ENCODE measurements at places on chromosomes 11 and 22.

DNA sequence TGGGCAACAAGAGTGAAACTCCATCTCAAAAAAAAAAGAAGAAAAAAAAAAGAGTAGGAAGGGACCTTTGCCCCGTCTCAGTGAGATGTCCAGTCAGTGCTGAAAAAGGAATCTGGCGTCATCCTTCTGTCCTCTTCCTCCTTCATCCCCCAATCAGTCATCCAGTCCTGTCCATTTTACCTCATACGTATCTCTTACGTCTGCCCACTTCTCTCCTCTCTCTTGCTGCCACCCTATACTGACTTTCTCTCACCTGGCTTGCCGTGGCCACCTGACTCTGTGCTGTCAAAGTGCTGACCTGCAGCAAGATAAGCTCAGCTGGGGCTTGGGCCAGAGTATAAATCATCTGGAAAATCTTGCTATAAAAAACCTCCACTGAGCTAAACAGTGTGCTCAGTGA is 13.6 kb downstream of the SEPTIN3 start:
- peak; percentile 35 for DNase-seq

GRCh38 chr11:65411681-65412070 is 10.9 kb upstream of the NEAT1 start:
- no peak for DNase-seq

DNA sequence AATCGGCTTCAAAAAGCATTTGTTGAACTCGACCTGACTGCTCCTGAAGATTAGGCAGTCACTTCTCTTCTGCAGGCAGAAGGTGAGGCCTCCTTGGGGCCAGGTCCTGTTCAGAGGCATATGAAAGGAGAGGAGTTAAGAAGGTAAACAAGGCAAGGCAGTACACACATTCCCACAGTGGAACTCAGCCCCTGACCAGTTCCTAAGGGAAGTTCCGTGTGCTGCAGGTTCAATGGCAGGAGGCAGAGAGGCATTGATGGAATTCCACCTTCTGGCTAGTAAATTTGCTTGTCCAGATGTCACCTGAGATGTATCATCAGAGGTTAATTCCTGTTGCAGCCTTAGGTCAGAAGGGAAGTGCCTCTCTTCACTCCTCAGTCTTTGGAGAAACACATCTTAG is 337.0 kb upstream of the MTNR1B start:
- DNase-seq = no peak

DNA sequence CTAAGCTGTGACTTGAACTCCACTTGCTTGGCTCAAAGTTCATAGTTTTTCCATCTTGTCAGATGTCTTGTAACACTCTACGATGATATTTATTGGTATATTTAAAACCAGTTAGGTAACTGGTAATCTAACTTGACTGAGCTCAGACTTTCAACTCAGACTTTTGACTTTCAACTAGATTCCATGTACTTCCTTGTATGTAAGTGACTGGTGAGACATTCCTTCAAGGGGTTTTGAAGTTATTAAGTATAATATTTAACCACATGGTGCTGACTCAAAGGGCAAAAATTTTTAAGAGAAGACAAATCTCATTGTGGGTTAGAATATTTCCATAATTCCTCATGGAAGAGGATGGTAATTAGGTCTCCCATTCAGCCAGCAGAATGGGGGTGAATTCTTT is 631.3 kb upstream of the ANO5 start:
- DNase-seq = no peak

GRCh38 chr11:32529994-32530588 is 53.5 kb upstream of the EIF3M start:
- no peak for DNase-seq

GRCh38 chr11:2779981-2780849 is 80.4 kb upstream of the KCNQ1OT1 start:
- DNase-seq = no peak

- no peak for DNase-seq
Measured at GRCh38 chr11:121467965-121468364, 15.2 kb upstream of the SORL1-AS1 start.

GRCh38 chr22:30781271-30781875 is 86.7 kb downstream of the OSBP2 start:
- DNase-seq = no peak

- no peak for DNase-seq
Measured at GRCh38 chr22:36324414-36324813, 63.4 kb downstream of the MYH9 start.

- DNase-seq = no peak
Measured at GRCh38 chr22:29710922-29711593, 8.7 kb upstream of the CABP7 start.

GRCh38 chr11:113332638-113333329 is 18.4 kb downstream of the TTC12 start:
- DNase-seq = no peak

DNA sequence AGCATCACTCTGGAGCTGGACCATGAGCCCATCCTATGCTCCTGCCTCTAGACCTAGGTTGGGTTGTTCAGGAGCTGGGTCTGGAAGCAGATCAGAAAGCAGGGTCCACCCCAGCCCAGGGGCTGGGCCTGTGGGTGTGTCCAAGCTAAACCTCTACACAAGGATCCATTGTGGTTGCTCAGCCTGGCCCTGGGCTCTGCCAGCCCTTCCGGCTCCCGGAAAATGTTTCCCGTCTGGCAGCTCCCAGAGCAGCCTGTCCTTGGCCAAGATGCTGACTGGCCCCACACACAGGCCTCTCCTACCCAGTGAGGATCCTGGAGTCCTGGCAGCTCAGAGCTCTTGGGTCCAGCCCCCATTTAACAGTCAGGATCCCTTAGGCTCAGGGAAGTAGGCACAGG is 35.3 kb upstream of the FCHSD2 start:
- DNase-seq = no peak

DNA sequence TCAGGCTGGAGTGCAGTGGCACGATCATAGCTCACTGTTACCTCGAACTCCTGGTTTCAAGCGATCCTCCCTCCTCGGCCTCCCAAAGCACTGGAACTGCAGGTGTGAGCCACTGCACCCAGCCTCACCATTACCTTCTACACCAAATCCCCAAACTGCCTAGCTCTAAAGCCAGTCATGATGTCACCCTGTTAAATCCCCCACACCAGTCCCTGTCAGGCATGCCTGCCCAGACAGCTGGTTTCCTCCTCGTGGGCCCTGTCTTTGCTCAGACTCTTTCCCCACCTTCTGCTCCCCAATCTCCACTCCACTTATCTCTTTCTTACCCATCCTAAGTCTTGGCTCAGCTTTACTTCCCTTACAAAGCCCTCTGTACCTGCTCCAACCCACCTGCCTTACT is 12.5 kb upstream of the EXPH5 start:
- no peak for DNase-seq

- DNase-seq = no peak
Measured at GRCh38 chr11:116989184-116989583, 109.0 kb downstream of the SIK3 start.

DNA sequence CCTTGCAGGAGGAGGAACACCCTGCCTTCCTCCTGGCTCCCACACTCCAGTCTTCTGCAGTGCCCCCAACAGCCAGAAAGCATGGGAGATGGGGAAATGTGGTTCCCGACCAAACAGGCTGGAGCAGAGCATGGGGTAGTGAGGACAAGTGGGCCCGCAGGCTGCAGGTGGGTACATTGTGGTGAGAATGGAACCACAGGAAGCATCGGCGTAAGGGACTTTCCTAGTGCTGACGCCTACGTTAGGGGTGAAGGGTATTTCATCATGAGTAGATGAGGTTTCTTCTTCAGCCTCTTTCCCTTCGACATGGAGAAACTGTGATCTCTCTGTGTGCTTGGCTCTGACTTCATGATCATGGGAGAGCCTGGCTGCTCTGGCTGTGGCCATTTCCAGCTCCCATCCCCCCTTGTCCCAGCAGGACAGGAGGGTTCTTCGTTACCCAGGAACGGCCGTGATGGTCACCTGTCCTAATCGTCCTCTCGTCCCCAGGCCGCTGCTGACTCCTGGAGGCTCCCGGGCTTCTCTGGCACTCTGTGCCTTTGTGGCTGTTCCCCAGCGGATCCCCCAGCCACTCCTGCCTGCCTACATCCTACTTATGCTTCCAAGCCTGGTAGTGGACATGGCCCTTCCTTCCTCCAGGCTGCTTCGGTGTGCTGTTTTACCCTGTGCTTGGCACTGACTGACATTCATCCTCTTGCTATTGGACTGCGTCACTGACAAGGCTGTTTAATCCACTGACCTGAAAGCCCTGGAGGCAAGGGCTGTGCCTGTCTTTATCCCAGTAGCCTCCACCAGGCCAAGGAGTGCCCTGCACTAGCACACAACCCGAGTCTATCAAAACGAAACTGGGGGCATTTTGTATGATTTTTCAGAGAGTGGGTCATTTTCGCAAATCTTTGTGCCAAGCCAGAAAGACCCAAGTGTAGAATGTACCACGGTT is 65.2 kb upstream of the CECR2 start:
- DNase-seq = peak; percentile 86

DNA sequence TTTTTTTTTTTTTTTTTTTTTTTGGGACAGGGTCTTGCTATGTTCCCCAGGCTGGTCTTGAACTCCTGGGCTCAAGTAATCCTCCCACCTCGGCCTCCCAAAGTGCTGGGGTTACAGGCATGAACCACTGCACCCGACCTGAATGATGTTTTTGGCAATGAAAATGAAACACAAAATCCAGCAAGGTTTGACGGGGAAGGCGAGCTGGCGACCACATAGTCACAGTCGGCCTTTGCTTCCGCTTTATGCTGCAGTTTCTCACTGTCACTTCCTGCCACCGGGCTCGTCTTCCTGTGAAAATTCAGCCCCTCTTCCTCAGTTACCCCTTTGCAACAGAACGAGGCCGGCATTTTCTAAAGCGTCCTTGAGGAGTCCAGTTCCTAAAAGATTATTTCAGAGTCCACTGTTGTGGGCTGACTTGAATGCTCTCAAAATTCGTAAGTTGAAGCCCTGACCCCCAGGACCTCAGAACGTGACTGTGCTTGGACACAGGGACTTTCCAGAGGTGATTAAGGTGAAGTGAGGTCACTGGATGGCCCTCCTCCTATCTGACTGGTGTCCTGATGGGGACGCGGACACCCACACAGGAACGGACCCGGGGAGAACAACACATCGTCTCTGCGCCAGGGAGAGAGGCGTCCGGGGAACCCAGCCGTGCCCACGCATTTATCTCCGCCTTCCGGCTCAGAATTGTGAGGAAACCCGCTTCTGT is 2.9 kb upstream of the BID start:
- DNase-seq = peak; percentile 93

DNA sequence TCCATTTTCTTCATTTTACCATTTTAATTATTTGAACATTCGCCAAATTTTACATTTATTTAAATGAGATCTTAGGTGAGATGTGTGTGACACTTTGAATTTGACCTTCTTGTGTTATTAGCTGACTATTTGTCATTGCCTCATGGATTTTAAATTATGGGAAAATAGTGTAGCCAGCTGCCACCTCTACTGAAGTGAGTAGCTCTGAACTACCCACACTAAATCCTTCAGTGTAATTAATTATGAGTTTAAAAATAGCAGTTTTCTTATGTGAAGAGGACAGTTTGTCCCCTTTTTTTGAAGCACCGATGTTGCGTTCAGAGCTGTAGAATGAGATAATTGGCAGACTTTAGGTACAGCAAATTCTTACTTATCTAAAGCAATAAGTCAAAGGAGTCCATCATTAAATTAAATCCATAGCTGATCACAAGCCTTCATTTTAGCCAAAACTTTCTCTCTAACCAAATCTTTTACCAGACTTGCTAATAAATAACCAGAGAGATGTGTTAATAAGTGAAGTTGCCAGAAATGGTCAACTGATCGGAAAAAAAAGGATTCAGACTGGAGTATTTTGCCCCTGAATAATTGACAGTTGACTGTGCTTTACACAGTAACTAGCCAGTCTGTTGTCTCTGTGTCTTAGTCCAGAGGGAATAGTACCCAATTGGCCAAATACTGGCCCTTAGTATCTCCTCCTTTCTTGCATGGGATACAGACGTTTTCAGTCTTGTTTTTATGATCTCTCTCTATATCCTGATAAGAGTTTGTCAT is 75.0 kb downstream of the ZC3H12C start:
- no peak for DNase-seq

GRCh38 chr11:57935402-57936049 is 88.2 kb upstream of the OR9Q1 start:
- no peak for DNase-seq

DNA sequence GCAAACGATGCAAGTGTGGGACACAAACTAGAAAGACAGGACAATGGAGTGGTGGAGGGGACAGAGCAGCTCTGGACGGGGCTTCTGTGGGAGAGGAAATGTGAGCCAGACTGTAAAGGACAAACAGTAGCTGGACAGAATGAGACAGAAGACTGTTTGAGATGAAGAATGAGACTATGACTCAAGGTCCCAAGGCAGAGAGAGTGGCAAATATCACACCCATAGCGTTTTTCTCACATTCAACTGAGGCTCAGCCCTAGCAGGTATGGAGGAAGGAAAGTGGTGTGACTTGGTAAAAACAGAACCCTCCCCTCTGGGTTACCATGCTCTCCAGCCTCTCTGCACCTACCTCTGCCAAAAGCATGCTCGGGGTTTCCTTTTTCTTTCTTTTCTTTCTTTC is 96.5 kb downstream of the RPL27A start:
- DNase-seq = no peak

- DNase-seq = peak; percentile 76
Measured at GRCh38 chr11:65224930-65225278, 36.9 kb upstream of the POLA2 start.

DNA sequence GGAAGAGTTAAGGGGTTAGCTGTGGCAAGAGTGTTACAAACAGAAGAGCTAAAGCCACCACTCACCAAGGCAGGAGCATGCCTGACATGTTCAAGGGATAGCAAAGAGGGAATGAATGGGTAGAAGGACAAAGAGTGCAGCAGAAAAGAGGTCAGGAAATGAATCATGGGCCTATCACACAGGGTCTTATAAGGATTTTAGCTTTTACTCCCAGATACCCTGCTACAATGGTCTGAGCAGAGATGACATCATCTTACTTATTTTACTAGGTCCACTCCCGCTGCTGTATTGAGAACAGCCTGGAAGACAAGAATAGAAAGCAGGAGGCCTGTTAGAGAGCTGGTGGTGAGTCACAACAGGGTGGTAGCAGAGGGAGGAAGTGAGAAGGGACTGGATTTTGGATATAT is 9.8 kb downstream of the TRAF6 start:
- peak; percentile 79 for DNase-seq

DNA sequence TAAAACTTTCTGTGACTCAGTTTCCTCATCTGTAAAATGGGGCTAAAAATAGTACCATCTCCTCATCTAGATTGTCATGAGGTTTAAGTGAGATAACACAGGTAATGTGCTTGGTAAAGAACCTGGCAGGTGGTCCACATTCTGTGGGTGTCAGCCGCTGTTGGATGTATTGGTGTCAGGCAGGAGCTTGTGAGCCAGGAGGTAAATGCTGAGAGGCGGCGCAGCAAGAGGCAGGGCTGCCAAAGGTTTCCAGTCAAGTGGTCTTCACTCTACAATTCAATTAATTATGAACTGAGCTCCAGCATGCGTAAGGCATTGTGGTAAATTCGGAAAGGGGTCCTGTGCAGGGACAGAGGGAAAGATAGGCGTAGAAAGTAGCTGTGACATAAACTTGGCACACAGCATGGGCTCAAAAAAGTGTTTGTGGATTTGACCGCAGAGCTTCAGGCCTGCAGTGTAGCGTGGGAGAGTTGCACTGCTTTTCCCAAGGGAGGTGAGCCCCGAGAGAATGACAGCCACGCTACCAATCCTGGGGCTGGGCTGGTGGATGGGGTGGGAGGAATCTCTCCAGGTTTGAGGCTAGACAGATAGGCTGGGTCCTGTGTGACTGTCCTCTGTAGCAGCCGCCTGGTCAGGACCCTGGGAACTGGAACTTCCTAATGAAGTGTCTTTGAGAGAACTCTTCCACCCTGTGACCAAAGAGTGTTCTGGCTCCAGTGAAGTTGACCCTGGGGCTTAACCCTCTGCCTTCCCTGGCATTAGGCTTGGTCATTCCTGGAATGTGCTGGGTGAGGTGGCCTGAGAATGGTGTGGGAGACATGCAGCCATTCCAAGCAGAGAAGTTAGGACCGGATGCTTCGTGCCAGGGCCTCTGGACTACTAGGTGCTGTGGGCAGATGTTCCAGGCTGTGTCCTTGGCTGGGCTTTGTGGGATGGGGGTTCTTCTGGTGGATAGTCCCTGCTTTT is 122.4 kb downstream of the FEZ1 start:
- DNase-seq = no peak
